Forelimb muscle (tissue), 1 donor: ENCODE measurements at places on chromosomes 16 and 17. TPM values are rescaled to one million over a fixed set of nuclear protein-coding genes. Genes with fewer than 3 reads are reported as not detected.

The RAD51D gene
- polyA plus RNA-seq: 6.4 TPM

DNA sequence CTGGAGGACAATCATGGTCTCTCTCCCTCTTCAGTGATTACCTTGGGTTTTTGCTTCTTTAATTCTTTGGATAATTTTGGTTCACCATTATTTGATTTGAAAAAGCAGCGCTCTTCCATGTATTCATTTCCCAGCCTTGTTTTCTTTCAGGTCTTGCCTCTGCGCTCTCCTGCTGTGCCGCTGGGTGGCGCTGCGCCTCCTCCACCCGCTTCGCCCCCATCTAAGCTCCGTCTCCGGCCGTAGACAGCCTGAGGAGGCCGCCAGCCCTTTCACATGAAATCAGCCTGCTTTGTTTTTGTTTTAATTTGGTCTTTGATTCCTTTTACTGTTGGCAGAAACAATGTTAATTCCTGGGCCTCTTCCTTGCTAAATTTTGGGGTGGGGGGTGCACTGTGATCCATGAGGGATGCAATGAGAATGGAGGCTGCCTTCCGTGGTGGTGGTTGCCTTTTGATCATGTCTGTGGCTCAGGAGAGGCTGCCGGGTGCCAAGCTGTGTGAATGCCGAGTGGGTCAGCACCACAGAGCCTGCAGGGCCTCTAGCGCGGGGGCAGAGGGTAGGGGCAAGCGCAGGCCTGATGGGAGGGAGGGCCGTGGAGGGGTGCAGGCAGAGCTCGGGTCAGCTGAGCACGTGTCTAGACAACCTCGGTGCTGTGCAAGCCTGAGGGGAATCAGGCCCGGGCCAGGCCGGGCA is 64.1 kb downstream of the PLD6 start:
- DNase-seq: no peak

DNA sequence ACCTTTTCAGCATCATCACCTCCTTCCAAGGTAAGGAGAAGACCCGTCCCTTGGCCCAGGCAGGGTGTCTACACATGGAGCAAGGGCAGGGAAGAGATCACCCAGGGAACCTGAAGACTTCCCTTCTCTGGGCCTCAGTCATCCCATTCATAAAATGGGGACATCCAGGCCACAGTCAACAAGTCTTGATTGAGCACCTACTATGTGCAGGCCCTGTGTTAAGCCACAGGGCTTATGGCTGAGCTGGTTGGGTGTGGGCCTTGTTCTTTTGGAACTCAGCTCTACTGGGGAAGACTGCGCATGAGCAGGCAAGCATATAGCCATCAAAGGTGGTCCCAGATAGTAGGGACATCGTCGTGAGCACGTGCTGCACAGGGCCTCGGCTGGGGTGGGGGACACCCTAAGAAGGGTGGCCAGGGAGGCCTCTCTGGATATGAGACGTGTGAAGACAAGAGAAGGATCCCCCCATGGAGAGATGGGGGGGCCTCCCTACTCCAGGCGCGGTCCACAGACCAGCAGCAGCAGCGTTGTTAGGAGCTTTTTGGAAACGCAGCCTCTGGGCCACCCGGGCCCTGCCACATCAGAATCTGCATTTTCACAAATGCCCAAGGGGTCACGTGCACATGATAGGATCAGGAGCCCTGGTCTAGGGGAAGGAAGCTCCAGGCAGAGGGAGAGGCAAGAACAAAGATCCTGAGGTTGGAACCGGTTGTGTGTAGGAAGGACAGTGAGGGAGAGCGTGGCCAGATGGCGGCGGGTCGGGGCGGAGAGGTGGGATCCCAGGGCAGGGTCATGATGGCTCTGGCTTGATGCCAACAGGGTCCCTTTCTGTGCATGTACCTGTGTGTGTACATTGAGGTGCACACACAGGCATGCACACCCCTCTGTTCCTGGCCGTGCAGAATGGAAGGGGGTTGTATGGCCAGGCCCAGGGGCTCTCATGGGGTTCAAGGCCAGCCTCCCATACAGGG is 5.9 kb upstream of the ADGRG3 start:
- DNase-seq: no peak

DNA sequence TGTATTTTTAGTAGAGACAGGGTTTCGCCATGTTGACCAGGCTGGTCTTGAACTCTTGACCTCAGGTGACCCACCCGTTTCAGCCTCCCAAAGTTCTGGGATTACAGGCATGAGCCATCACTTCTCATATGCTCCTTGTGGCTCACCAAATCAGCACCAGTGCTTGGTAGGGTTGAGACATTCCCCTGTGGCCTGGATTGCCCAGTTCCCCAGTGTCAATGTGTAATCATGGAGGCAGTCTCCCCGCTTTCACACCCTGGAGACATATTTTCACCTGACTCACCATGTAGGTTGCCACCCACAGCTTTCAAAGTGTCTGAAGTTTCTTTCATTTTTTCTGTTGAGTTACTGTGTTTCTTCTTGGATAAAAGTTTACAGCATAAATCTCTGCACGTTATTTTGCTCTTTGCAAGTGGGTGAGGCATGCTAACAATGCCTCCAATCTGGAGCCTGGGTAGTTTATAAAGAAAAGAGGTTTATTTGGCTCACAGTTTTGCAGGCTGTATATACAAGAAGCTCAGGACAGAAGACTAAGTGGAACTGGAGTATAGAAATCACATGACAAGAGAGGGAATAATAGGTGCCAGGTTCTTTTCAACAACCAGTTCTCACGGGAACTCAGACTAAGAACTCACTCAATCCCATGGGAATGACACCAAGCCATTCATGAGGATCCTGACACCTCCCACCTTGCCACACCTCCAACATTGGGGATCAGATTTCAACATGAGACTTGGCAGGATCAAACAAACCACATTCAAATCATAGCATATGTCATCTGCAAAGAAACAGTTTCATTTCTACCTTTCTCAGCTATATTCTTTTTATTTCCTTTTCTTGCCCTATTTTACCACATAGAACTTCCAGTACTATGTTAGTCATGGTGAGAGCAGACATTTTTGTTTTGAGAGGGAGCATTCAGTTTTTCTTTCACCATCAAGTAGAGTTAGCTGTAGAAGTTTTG is 113.2 kb downstream of the PHKB start:
- DNase-seq: no peak

- no peak for DNase-seq
Observed at GRCh38 chr17:7133916-7134315, 19.3 kb upstream of the ASGR2 start.

GRCh38 chr16:54359555-54359954 is 73.0 kb upstream of the IRX3 start:
- DNase-seq: no peak
